Foreskin melanocyte (primary cell): ENCODE measurements at places on chromosomes 2 and 18.

DNA sequence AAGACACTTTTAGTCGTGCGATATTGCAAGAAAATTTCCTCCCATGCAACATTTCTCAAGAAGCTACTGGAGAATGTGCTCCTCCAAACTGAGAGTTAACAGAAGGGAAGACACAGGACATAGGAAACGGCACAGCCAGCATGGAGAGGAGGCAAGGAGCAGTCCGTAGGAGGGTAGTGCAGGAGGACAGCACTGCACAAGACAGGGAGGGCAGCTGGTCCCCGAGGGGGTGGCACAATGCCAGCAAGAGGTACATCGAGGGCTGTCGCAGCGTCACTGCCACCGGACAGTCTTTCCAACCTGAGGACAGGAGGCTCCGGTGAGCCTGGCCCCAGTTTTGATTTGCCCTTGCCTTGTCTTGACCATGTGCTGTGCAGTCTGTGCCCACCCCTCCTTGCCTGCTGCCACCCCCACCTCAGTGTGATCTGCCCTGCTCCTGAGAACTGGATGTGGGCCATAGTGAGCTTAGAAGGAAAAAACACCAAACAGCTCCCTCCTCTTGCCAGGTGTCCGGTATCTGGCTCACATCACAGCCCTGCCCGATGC lies 81.6 kb upstream of the LAPTM4A start:
- no peak for DNase-seq

GRCh38 chr18:59006461-59007067 lies 133.1 kb upstream of the SEC11C start:
- DNase-seq: no peak

DNA sequence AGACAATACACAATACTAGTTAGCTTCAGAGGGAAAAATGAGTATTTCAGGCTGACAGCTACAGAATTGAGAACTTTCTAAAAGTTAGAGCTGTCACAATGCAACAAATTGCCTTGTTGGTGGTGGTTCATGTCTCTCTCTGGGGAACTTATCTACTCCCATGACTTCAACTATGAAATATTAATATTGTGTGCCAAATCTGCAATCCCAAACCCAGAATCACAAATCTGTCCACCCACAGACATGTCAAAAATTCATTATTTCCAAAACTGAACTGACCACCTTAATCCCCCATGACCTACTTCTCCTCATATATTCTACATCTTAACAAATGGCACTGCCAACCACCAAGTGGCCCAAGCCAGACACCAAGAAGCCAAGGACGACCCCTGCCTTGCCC lies 143.5 kb downstream of the TCF4 start:
- no peak for DNase-seq

DNA sequence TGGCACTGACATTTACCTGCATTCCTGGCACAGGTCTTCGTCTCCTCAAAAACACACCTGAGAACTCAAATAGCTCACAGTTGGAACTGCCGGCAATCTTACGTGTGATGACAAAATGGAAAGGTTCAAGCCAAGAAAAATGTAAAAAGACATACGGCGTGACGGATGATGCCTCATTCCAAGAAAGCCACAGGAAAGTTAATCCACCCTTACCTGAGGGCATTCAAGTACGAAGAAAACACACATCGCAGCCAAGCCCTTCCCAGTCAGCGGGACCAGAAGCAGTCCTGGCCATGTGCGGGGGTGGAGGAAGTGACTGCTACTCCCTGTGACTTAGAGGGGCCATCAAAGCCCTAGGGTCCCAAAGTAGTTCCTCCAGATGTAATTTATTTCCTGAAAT lies 986.3 kb upstream of the CELF4 start:
- no peak for DNase-seq

DNA sequence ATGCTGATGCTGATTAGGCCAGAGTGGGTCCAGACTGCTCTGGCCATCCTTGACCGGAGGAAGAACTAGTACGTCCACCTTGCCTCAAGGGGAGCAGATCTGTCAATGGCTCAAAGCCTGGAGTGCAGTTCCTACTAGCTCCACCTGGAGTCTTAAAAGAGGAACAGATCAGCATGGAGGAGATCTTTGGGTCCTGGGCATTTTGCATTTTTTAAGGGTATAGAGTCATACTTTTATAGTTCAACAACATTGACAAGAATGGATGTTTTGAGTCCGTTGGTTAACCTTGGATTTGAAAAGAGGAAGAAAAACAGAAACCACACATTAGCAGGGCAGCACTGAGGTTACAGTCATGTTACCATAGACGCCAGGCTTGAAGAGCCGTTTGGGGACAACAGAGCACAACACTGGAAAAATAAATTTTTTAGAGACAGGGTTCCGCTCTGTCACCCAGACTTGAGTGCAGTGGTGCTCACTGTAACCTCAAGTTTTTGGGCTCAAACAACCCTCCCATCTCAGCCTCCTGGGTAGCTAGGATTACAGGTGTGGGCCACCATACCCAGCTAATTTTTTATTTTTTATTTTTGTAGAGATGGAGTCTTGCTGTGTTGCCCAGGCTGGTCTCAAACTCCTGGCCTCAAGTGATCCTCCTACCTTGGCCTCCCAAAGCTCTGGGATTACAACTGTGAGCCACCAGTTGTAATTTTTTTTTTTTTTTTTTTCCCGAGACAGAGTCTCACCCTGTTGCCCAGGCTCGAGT lies 78.5 kb downstream of the PRKCE start:
- DNase-seq: no peak

- DNase-seq: peak; percentile 52
Observed at GRCh38 chr2:222364285-222364895, 60.0 kb upstream of the SGPP2 start.

GRCh38 chr2:13106302-13106701 lies 389.6 kb downstream of the TRIB2 start:
- DNase-seq: no peak

DNA sequence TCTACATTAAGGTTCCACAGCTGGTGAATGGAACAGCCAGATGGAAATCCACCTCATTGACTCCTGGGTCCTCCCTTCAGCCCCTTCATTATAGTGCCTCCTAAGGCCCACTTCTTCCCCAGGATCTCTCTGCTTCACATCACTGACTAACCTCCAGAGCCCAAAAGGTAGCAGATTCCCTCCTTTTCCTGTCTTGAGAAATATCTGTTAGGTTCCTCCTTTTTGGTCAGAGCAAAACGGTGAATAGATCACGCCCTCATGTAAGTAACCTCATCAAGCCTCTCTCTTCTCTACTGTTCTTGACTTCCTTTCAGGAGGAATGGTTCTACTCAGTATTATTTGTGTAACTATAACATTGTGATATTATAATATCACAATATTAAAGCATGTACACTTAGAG lies 155.0 kb upstream of the SRD5A2 start:
- no peak for DNase-seq

DNA sequence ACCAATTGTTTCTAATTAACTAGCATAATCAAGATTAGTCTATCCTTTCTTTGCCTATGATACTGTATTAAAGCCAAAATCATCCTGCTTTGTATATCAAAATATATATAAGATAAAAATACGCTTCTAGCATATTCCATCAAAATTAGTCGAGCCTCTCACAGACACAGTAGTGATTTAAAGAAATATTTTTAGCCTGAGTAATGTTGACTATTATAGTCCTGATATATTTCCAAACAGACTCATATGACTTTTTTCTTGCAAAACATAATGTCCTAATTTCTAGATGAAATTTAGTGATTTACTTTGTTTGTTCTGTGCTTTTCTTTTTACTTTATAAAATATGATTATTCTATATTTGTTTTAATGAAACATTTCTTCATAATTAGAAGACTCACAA lies 30.9 kb downstream of the FAP start:
- DNase-seq: no peak

- DNase-seq: peak; percentile 44
Observed at GRCh38 chr2:199273042-199273511, 184.7 kb downstream of the SATB2 start.

GRCh38 chr2:137231628-137232027 lies 466.3 kb downstream of the THSD7B start:
- DNase-seq: no peak

- no peak for DNase-seq
Observed at GRCh38 chr18:29153091-29153490, 976.2 kb upstream of the CDH2 start.

DNA sequence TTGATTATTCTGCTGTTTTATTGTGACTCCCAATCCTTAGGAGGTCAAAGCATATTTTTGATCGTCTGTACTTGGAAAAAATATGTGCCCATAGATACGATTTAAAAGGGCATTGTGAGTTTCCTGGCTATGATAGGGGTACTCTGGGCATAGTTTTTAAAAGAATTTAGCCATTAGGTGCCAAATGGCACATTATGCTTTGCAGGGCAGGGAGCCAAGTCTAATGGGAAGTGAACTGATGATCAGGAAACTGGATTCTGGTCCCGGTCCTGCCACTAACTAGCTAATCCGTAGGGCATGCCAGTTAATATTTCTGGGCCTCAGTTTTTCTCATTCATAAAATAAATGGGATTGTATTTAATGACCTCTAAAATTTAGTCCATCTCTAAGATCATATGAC lies 189.3 kb downstream of the LTBP1 start:
- DNase-seq: no peak

DNA sequence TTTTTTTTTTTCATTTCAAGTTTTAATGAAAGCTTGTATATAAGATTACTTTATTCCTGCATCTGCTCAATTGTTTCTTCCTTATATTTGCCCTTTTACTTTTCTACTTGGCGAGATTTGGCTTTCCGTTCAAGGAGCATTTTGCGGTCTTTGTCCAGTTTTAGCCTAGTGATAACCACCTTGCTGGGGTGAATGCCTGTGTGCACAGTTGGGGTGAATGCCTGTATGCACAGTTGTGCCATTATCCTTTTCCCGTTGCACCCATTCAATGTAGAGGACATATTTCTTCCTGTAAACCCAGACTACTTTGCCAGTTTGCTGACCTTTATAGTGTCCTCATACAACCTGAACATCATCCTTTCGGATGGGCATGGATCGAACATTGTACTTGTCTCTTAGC lies 12.0 kb downstream of the ZNF236 start:
- no peak for DNase-seq

- no peak for DNase-seq
Observed at GRCh38 chr2:102968375-102968774, 206.5 kb downstream of the TMEM182 start.

DNA sequence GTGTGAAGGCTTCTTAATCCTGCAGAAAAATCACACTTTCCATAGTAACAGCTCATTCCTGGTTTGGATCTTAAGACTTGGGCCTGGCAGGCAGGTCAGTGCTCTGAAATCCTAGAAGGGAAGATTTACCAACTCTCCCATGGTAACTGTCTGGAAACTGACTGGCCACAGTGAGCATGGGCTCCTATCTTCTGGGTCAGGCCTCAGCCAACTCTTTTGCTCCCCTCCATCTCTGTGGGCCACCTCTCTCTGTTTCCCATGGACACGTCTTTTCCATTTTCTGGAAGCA lies 86.7 kb downstream of the ACAA2 start:
- DNase-seq: no peak

- DNase-seq: no peak
Observed at GRCh38 chr2:12896318-12896982, 179.7 kb downstream of the TRIB2 start.

DNA sequence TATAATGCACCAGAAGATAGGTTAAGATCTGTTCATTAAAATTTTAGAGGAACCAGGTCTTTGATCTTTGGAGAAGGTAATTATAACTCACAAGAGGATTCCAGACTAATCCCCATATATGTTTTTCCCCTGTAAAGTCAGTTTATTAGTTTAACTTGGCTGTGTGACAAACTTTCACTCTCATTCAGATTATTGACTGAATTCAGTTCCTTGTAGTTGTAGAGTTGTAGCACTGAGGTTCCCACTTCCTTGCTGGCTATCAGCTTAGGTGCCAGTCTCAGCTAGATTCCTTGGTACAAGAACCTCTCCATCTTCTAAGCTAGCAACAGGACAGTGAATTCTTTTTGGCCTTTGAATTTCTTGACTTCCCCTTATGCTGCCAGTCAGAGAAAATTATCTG lies 19.1 kb downstream of the REG1A start:
- no peak for DNase-seq

DNA sequence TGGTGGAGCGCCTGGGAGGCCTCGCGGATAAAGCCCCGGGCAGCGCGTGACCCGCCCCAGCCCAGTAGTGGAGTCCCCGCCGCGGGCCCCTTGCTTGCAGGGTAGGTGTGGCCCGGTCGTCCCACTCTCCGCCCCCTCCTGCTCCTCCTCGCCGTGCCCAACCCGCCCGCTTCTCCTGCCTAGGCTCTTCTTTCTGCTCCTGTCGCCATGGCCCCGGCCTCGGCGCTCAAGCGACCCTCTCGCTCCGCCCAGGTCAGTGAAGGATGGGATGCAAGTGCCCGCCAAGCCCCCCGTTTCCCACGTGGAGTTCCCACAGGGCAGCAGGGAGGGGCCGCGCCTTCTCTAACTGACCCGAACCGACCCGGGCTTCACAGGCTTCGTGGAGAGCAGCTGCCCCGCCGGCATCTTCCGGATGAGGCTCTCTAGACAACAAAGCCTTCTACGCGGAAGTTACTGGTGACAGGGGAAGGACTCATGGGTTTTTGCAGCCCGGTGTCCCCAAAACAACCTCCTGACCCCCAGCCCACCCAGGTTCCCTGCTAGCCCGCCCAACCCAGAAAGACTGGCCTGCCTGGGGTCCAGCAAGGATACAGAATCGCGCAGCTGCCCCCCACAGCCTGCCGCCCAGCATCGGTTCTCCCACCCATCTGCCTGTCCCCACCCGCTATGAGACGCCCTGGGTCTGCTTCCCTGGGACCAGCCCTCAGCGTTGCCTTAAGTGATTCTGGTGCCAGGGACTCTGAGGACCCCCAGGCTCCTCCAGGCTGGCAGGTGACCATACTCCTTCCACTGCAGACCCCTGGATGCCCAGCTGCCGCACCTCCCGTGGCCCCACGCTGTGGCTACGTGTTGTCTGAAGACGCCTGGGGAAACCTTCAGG lies 32.8 kb downstream of the TTC32 start:
- no peak for DNase-seq

- no peak for DNase-seq
Observed at GRCh38 chr2:38602136-38602731, 494 bp downstream of the HNRNPLL start.

GRCh38 chr2:3575534-3576262 lies 638 bp downstream of the RPS7 start:
- no peak for DNase-seq

DNA sequence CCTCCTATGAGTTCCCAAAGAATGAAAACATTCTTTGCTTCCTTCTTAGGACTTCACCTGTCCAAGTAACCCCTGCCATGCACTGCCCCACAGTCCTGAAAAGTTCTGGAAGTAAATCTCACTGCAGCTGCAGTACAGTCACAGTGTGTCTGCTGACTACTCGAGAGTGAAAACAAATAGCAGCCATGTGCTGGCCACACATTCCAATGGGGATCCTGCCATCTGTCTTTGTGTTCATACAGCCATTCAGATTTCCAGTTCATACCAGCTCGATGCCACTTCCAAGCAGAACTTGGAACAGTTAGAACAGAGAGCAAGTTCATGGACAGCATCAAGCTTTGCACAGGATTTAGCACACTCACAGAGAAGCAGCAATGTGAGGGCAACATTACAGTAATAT lies 629.9 kb upstream of the ACVR2A start:
- no peak for DNase-seq

- no peak for DNase-seq
Observed at GRCh38 chr2:136117391-136117841, 533 bp downstream of the CXCR4 start.

GRCh38 chr2:15383695-15384350 lies 177.3 kb downstream of the NBAS start:
- DNase-seq: no peak

GRCh38 chr2:96464061-96464460 lies 41.1 kb downstream of the NEURL3 start:
- DNase-seq: no peak
